ENCODE measurements at places on chromosomes 12 and 14.

- no peak for DNase-seq
Measured at GRCh38 chr14:88156127-88156526, 151.2 kb downstream of the GPR65 start.

DNA sequence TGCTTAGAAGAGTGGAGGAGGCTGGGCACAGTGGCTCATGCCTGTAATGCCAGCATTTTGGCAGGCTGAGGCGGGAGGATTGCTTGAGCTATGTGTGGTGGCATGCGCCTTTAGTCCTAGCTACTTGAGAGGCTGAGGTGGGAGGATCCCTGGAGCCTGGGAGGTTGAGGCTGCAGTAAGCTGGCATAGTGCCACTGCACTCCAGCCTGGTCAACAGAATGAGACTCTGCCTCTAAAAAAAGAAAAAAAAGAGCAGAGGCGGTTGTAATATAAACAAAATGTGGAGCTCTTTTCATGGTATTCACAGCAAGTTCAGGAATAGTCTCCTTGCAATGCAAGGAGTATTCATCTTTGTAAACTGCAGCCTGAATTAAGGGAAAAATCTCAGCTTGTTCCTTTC is 27.2 kb downstream of the ARID2 start:
- DNase-seq = no peak

- DNase-seq = no peak
Measured at GRCh38 chr14:37466003-37466622, 128.9 kb downstream of the FOXA1 start.

DNA sequence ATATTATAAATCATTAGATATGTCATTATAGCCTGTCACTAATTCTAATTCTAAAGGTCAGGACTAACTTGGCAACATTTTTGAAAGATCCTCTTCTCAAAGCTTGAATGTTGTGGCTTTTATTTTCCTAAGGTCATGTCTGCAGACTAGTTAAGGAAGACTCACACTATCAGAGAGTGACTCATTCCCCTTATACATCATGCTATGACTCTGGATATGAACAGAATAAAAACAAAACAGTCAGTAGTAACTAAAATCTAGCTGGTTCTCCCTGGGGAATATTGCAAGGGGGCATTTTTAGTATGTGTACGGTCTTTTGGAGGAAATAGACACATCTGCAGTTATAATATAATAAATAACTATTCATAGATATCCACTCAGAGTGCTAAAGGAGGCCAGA is 170.6 kb downstream of the SLC2A13 start:
- no peak for DNase-seq

- no peak for DNase-seq
Measured at GRCh38 chr14:98446508-98446907, 825.5 kb downstream of the BCL11B start.

DNA sequence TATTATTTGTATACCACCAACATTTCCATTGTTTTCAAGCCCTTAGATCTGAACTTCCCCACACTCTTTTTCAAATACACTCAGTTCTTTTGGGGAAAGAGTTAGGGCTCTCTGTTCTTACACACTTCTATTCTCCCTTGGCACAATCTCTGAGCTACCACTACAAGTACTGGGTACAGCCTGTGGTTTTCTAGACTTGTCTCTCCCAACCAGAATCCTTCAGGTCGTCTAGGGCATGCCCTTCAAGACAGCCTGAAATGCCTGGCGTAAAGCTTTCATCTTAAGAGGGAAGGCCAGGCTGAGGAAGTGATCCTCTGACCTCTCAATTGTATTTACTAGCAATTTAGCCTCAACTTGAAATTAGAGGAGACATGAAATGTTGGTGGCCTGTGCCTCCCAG is 1442.0 kb downstream of the AACS start:
- no peak for DNase-seq

DNA sequence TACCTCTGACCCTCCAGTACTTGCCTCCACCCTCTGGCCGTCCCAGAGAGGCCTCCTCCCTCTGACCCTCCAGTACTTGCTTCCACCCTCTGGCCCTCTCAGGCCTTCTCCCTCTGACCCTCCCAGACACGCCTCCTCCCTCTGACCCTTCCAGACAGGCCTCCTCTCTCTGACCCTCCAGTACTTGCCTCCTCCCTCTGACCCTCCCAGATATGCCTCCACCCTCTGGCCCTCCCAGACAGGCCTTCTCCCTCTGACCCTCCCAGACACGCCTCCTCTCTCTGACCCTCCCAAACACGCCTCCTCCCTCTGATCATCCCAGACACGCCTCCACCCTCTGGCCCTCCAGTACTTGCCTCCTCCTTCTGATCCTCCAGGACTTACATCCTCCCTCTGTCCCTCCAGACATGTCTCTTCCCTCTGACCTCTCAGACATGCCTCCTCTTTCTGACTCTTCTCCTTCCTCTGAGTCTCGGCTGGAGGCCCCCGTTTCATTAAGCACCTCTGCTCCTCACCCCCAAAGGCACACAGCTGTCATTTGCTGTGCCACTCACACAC is 71.9 kb downstream of the PHETA1 start:
- DNase-seq = no peak

DNA sequence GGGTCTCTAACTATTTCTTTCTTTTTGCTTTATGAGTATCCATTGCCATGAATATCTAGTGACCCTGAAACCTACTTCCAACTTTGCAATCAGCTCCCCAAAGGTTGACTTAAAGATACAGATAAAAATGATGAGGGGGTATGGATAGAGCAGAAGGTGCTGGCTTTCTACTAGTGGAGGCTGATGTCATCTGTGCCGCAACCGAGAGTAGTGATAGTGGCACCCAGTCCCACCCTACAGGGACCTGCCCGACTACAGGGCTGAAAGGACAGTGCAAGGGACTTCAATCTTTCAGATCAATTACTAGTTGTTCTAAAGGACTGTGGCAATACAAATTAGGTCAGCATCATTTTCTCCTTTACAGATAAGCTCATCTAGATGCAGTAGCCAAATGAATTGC is 806.0 kb downstream of the VRK1 start:
- peak; percentile 91 for DNase-seq

GRCh38 chr12:21934173-21934572 is 7.1 kb downstream of the ABCC9 start:
- DNase-seq = no peak

DNA sequence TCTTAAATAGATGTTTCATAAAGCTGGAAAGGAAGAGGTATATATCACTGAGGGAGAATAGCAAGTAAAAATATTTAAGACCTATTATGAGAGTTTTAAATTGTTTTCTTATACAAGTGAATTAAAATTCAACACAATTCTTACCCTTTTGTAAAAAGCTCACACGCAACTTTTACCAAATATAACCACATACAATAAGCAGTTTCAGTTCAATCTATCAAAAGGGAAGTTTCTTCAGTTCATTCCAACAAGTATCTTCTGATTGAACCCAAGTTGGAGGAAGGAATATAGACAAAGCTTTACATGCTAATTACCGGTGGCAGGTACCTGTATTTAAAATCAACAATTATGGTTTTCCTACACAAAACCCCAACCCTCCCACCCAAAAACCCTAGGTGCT is 41.1 kb downstream of the GTF2A1 start:
- no peak for DNase-seq

DNA sequence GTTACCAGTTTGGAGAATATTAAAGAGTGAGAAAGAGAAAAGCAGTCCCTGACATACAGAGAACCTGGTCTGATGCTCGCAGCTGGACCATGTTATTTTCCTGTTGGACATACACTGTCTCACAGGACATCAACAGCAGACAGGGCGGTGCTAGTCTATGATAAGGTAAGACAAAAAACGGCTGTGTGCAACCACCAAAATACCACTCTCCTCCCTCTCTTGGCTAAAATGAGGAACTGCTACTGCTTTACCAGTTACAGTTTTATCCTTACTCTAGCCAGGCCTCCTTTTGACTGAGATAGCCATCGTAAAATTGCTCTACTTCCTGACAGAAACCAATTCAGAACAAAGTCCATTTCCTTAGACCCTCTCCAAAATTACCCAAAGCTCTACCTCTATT is 47.0 kb upstream of the ERGIC2 start:
- no peak for DNase-seq

DNA sequence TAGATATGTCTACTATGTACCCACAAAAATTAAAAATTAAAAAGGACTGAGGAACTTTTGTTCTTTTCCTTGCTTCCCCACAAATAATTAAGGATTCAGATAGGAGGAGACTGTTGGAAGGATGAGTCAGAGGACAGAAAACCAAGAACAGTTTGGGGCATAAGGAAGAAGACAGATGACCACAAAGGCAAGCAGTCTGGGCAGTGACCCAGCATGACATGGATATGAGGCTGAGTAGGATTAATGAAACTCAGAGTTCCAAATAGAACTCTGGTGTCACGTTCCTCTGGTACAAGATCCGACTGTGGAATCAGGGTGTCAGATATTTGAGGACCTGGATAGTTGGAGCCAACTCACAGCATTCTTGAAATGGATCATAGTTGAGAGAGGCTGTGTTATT is 89.3 kb upstream of the SLC38A4 start:
- no peak for DNase-seq

DNA sequence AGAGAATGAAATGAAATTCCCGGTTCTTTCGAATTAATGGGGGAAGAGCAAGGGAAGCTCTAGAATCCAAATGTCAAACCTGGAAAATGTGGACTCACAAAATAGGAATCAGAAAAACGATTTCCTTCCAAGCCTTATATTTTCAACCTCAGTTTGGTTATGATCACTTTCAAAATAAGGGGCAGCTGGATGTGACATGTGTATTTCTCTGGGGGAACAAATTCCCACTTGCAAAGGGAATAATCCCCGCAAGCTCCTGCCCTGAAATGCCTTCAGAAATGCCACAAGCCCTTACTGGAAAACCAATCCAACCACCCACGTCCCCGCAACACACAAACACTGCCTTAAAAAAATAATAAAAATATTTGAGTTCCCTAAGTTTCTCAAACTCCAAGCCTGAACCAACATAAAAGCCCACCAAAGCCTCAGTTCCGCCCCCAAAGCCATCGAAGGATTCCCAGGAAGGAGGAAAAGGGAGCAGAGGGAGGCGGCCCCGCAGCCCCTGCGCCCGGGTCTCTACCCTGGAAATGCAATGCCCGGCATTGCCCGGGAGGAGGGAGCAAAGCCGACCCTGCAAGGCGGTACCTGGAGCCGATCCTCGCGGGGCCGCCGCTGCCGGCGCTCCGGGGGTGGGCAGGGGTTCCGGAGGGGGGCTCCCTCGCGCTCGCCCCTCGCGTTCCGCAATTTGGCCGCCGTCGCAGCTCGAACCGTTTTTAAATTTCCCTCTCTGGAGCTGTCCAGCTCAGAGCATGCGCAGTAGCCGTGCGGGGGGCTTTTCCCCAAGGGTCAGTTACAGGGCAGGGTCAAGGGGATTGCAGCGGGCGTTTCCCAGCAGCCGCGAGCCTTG is at the start of gene FOXN4:
Gene FOXN4, minus strand, starts transcription at position 751 of the 847 bp plus-strand sequence. CDS start 963 bp downstream, outside the sequence.
- no peak for DNase-seq

DNA sequence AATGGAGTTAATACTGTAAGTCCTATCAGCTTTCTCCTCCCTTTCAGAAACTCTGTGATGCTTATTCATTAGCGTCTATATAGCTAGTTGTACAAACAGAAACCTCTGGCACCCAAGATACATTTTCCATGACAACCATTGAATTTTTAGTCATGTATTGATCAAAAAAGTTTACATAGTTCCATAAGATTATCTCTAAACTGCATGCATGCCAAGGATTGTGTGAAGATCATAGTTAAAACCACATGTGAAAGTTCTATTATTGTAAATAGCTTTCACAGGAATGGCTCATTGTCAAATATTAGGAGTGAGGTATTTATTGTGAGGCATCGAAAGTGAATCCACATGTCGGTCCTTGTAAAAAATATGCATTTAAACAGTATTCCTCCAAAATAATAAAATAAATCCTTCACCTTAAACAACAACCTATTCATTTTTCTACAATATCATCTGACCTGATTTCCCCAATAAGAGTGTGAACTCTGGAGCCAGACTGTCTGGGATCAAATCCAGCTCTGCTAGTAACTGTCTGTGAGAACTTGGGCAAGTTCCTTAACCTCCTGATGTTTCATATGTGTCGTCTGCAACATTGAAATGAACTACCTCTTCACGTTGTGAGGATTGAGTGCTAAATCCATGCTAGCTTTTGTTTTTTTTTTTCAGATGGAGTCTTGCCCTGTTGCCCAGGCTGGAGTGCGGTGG is 10.6 kb upstream of the CDKL1 start:
- DNase-seq = no peak

DNA sequence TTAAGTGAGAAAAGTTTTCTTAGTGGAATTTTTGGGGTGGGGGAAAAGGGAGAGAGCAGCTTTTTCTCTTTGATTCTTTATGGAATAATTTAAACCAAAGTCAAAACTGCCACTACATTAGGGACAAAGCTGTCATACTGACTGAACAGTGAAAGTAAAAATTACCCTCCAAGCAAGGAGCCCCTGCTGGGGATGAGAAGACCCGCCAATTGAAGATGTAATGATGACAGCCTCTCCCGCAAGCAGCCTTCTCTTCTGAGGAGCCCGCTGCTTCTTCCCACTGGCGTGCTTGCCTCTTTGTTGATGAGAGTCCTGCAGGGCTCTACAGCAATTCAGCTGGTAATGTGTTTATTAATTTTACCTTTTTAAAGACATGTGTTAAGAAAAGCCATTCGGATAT is 151.0 kb downstream of the EFCAB11 start:
- no peak for DNase-seq

Data from T-helper 2 cell (primary cell).